Fibroblast of pulmonary artery (primary cell): ENCODE measurements at places on chromosomes 1 and 21.

DNA sequence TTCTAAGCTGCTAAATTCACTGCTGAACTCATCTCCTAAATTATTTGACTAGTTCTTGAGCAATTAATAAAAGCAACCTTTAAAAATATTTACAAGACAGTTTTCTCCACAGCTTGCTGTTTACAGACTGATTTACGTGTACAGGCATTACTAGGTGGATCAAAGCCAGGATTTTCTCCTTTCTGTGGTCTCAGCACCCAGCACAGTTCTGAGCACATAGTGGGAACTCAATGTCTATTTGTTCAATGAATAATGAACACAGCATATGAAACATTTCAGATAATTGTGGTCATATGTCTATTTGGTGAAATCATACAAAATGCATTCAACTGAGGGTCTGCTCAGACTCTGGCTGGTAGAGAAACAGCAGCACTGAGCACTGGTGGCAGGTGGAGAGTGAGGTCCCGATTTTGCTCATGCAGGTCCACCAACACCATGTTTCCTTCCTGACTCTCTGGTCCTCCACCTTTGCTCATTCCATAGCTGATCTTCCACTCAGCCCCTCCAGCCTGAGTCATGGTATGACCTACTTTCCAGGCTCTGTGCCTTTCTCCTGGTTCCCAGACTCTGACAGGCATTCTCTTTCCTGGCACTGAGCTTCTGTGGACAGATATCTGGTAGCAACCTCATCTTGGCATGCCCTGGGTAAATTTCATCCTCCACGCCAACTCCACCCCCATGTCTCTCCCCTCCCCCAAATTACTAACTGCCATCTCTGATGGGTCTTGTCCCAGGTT lies 311.3 kb downstream of the TGFB2 start:
- no peak for DNase-seq

GRCh38 chr1:94821636-94822305 lies 1.6 kb downstream of the SLC44A3 start:
- DNase-seq = no peak

DNA sequence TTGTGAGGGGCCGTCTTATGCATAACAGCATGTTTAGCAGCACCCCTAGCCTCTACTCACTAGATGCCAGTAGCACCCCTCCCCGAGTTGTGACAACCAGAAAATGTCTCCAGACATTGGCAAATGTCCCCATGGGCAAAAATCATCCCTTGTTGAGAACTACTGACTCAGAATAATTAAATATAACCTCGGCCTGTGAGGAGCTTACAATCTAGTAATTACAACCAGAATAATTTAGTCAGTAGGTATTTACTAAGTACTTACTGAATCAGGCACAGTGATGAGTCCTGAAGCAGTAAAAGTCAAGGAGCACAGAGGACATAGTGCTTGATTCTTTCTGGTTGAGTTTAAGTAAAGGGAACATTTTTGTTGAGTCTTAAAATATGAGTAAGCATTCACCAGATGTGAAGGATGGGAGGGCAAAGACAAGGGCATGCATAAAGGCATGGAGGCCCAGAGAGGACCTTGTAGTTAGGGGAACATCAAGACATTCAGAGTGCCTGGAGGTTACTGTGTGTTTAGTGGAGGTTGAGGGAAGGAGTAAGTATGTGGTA lies 44.1 kb upstream of the KCNQ4 start:
- no peak for DNase-seq

GRCh38 chr1:203124011-203124410 lies 3.5 kb upstream of the ADORA1 start:
- DNase-seq = no peak

- DNase-seq = no peak
Observed at GRCh38 chr1:117416546-117417125, 49.4 kb downstream of the MAN1A2 start.

- DNase-seq = no peak
Observed at GRCh38 chr1:111217183-111217910, 10.2 kb upstream of the CHI3L2 start.

GRCh38 chr1:228309326-228310067 lies 97.1 kb downstream of the TRIM11 start:
- no peak for DNase-seq

- DNase-seq = no peak
Observed at GRCh38 chr1:202221911-202222909, 28.6 kb downstream of the LGR6 start.

GRCh38 chr1:201675143-201675542 lies 136.2 kb downstream of the NAV1 start:
- no peak for DNase-seq

- peak; percentile 30 for DNase-seq
Observed at GRCh38 chr1:53826367-53826766, 11.7 kb downstream of the NDC1 start.

- peak; percentile 33 for DNase-seq
Observed at GRCh38 chr1:208654241-208654640, 410.1 kb upstream of the PLXNA2 start.

DNA sequence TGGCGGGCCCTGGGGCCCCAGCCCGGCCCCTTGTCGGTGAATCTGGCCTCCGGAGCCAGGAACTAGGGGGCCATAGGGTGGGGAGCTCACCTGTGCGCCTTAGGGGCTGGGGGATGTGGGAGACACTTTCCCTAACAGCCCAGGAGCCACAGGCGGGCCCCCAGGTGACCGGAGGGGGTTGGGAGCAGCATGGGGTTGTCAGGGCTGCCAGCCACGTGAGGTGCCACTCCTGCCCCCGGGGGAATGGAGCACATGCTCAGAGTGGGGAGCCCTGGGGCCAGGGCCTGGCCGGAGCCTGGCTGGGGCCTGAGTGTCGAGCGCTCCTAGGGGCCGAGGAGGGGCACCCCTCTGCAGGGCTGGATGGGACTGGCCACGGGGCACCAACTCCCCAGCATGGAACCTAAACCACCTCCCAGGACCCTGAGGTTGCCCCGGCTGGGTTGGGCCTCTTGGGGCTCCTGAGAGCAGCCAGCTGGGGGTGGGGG lies 19.9 kb downstream of the PRXL2B start:
- DNase-seq = no peak

DNA sequence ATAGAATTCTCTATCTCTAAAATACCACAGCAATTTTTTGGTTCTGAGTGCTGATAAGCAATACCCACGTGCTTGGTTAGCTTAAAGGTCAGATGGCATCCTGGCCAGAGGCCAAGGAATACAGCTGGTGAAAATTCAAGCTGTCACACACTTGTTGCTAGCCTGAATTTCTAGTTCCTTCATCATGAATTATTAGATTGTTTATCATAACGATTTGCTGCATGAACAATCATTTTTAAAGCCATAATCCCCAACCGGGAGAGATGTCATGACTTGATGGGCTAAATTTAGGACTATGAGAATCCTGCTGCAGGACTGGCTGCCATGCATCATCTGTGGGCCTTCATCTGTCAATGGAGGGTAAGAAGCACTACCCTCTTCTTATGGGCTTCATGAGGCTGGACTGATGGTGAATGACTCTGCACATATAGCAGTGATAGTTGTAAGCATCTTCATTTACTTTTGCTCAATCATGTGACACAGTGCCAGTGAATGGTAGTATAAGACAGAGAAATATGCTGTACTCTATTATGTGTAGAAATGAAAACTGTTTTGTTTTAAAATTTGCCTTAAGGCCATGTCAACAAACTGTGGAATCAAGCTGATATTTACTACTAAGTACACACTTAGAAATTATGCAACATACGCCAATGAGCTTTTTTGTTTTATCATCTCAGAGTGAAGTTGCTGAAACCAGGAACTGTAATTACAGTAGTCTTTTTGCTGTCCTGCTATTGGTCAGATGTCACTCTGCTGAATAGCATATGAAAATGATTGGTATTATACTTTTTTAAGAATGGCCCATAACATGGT lies 80.5 kb upstream of the RALGPS2 start:
- DNase-seq = peak; percentile 54

GRCh38 chr1:2132222-2133038 lies 62.1 kb downstream of the FAAP20 start:
- DNase-seq = peak; percentile 61

DNA sequence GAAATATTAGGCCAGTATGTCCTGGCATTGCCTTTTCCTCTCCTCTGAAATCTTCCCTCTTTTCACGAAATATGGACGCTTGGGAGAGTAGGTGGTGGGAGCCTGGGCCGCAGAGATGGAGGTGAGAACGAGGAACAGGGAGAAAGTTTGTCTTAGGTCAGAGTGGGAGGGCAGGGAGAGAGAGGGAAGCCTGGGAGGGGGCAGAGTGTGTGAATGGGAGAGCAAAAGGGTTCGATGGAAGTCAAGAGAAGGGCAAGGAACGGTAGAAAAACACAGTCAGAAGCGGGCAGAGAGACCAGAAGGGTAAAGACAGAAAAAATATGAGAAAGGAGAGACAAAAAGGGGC lies 1.2 kb downstream of the TRABD2B start:
- no peak for DNase-seq

- DNase-seq = peak; percentile 33
Observed at GRCh38 chr1:26164036-26164860, 4.5 kb downstream of the C1orf232 start.

DNA sequence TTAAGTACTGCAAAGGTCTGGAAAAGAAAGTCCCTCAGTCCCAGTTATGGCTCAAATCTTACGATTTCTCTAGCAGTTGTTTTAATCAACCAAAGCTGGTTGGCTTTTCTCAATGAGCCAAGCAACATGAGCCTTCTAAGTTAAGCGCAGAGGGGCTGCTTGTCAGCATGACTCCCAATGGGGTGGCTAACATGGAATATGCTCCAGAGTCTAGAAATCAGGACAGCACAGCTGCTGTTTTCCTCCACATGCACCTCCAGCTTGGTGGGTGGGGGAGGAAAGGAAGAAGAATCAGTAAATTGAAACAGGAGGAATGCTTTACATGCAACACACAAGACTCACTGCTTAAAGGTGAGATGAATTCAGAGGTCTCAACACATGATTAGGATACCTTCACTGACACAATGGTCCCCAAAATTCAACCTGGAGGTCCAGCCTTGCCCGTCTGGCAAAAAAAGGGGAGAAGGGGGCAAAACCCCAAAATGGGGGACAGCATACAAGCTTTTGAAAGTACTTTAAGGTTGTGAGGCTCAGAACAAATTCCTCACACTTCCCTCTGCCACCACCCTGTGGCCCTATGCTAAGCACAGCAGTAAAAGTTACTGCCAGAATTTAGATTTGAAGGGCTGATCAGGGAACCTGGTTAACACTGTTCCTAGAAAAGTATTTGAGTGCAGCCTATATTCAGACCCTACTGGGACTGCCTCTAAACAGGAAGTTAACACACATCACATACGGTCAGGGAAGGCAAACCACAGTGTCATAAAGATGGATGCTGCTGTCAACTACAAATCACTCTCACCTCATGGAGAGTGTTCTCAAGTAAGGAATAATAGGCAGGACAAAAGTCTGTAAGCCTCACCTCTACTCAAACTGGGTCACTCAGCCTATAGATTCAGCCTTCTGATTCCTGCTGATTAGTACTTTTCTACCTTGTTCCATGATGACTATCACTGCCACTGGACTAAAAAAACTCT lies 2.6 kb downstream of the GATAD2B start:
- peak; percentile 42 for DNase-seq

DNA sequence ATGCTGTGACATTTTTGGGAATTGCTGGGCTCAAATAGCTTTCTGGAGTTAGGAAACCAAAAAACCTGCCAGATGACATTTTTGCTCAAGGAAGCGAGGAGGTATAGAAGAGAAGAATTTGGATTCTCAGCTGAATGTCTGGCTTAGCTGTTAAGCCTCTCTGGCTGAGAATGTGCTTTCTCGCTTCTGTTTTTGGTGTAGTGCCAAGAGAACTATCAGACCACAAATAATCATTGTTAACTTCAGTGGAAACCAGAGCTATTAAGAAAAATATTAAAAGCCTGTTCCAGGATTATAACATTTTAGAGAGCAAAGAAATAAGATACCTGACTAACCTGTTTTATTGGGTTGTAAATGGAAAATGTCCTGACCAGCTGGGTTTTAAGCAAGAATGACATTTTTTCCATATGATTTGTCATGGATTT lies 39.5 kb upstream of the DIPK1A start:
- DNase-seq = peak; percentile 31

- DNase-seq = no peak
Observed at GRCh38 chr1:60896701-60897363, 185.5 kb upstream of the NFIA start.

DNA sequence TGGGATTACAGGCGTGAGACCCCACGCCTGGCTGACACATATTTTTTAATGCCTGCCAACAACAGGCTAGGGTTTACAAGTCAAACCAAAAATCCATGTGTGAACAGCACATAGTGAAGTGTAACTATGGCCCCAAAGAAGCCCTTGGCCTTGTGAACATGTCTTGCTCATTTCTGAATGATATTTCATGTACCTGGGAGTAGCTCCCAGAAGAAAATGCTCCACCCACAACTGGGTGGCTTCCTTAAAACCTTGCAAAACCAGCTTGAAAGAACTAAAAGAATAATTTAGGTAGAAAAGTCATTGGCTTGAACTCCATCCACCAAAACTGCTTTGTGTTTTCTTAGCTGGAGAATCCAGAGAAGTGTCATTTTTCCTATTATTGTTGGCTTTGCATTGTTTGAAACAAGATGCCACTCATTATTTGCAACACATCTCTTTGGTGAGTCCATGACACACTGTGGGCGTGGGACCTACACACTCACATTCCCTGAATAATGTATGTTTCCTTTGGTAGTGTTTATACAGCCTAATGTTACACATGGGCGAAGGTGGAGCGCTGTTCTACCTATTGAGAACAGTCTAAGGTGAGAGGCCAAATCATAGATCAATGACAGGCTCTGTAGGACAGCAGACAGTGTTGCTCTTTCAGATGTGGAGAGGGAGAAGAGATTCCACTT lies 28.5 kb upstream of the SDE2 start:
- DNase-seq = no peak
